Activated CD4-positive, alpha-beta memory T cell treated with anti-CD3 and anti-CD28 coated beads for 36 hours (primary cell): ENCODE measurements at places on chromosomes 3 and 15. TPM values are rescaled to one million over a fixed set of nuclear protein-coding genes. Genes with fewer than 3 reads are reported as not detected.

DNA sequence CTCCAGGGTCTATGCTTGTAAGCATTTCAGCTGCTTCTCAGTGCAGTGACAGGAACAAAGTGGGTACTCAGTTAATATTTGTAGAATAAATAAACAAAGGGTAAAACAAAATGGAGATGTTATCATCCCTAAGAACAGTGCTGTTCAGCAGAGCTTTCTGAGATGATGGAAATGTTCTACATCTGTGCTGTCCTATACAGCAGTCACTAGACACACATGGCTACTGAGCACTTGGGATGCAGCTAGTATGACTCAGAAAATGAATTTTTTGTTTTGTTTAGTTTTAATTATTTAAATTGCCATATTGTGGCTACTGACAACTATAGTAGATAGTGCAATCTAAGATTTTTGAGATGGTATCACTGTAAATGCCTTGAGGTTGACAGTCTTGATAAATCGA is 283.8 kb upstream of the ADAMTS9 start:
- DNase-seq, result no peak

DNA sequence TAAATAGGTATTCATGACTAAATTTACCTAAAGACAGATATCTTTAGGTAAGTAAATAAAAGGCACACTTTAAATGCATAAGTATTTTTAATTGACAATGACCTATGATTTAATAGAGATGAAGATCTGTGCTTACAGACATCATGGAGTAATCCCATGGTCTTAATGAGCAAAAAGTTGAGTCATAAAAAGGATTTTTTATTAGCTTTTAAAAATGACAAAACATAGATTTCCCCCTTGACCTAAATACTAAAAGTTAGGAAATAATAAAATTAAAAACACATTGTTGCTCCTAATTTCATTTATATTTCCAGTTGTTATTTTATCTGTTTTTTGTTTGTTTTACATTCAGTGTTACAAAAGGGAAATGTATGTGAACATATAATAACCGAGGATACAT is 1005.7 kb downstream of the ROBO1 start:
- DNase-seq, result no peak

DNA sequence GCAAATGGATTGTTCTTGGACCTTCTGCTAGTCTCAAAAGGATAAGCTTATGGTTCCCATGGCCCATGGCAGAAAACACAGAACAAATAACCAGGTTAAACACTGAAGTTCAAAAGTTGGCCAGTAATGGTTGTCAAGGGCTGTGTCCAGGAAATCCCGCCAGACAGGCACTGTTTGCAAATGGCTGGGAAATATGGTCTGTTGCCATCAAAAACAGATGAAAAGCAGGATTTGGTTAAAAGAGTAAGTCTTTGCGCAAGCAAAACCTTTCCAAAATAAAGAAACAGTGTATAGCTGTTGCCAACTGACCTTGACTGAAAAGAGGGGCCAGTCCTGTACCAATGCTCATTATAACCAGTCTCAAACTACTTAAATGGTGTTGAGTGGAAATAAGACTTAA is 58.6 kb downstream of the WWTR1 start:
- DNase-seq, result no peak

GRCh38 chr3:189792046-189792929 is 161.1 kb downstream of the TP63 start:
- no peak for DNase-seq

DNA sequence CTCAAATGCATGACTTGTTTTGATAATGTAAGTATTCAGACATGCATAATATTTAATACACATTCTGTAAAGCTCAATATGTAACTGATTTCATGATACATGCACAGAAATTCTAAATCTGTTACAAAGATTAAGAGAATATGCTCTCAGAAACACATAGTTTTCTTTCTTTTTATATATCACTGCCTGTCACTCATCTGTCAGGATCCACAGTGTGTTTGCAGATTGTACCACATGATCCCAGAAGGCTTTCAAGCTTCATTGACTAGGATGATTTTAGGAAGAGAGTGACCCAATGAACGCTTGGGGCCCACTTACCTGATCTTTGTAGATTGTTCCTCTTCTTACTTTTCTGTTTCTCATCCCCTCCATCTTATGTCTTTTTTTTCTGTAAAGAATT is 261.9 kb downstream of the CACNA2D3 start:
- no peak for DNase-seq

DNA sequence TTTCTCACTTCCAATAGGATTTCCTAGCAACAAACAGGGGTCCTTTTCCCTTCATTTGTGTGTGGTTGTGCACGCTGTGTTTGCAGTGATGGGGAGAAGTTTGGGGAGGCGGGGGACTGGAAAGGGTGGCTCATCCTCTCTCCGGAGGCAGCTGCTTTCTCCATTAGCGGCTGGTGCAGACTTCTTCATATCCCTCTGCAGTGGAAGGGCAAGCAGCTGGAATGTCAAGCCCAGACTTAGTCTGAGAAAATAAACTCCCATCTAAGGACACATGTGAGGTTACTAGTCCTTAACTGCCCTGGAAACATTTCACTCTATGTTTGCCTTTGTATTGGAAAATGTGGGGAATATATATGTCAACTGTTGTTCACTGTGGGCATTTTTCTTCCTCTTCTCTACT is 467.0 kb upstream of the RASGRP1 start:
- DNase-seq, result no peak

C2CD4A gene
- 2.6 TPM for total RNA-seq

DNA sequence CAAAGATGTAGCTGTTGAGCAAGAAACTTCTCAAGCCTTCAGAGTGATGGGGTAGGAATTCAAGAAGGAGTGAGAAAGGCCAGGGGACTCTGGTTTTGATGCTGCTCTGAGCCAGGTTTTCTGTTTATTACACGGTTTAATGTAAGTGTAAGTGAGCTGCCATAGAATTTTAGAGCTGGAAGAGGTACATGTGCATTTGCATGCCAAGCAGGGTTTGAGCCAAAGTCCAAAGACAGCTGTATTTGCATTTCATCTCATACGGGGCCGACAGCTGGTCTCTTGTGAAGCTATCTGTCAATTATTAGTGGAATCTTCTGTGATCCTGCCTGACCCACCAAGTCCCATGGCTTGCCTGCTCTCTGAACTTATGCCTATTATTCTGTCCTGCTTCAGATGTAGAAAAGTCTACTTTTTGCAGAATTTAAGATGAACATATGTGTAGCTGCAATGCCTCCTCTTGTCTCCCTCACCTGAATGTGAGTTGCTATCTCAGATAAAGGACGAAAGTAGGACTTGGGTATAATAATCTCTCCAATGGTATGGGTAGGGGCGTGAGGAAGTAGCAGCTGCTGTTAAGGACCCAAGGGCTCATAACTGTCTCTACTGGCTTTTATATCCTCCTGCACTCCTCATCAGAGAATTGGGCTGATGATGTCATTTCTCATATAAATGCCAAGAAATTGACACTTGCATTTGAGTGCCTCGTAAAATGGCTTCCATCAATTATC is 160.0 kb downstream of the SQOR start:
- DNase-seq, result no peak

GRCh38 chr3:144499001-144499930 is 527.6 kb downstream of the DIPK2A start:
- DNase-seq, result no peak

GRCh38 chr3:46852839-46853355 is 10.3 kb downstream of the MYL3 start:
- DNase-seq, result no peak

GRCh38 chr3:88584451-88584850 is 434.7 kb downstream of the C3orf38 start:
- DNase-seq, result no peak

GRCh38 chr3:149792452-149793270 is at the start of gene ANKUB1:
ANKUB1 (minus strand) TSS chr3:149792554; CDS start chr3:149792366, 188 bp downstream.
- no peak for DNase-seq

PLA2G4B gene
- total RNA-seq, result 6.0 TPM

LSG1 gene
- 34.6 TPM for total RNA-seq

CPEB1 gene
- total RNA-seq, result 0.07 TPM

GRCh38 chr15:68584756-68585573 is 6.2 kb downstream of the CORO2B start:
- DNase-seq, result no peak

- no peak for DNase-seq
Observed at GRCh38 chr15:101841656-101842055, 29.7 kb downstream of the OR4F15 start.

GRCh38 chr3:148789146-148789545 is 38.5 kb upstream of the CPB1 start:
- no peak for DNase-seq

DNA sequence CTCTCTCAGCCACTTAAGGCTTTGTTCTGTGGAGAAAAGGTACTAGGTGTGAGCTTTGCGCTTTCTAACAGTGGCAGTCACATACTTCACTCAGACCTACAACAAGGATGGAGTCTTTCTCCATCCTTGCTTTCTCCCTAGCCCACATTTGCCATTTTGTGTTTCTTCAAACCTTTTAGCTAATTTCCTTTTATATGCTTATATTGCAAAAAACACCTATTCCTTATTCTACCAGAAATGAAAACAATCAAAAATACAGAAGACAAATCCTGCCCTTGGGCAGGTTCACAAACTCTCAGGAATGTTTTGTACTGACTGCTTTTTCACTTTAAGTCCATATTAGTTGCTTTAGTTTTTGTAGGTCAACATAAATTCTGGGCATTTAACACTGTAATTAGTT is 914.2 kb downstream of the SQOR start:
- DNase-seq, result no peak

AGBL1 gene
- total RNA-seq, result 0.10 TPM

- no peak for DNase-seq
Observed at GRCh38 chr3:39135170-39135805, 18.1 kb downstream of the CSRNP1 start.

DNA sequence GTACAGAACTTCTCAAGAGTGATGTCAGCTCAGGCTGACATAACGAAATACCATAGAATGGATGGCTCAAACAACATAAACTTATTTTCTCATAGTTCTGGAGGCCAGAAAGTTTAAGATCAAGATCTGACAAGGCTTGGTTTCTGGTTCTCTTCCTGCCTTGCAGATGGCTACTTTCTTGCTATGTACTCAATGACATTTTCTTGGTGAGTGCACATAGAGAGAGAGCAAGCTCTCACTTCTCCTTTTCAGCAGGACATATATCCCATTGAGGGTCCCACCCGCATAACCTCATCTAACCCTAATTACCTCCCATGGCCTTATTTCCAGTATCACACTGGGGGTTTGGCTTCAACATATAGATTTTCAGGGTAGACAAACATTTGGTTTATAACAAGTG is 1072.1 kb downstream of the PLOD2 start:
- no peak for DNase-seq

- DNase-seq, result no peak
Observed at GRCh38 chr3:66437341-66437929, 63.4 kb downstream of the LRIG1 start.

DNA sequence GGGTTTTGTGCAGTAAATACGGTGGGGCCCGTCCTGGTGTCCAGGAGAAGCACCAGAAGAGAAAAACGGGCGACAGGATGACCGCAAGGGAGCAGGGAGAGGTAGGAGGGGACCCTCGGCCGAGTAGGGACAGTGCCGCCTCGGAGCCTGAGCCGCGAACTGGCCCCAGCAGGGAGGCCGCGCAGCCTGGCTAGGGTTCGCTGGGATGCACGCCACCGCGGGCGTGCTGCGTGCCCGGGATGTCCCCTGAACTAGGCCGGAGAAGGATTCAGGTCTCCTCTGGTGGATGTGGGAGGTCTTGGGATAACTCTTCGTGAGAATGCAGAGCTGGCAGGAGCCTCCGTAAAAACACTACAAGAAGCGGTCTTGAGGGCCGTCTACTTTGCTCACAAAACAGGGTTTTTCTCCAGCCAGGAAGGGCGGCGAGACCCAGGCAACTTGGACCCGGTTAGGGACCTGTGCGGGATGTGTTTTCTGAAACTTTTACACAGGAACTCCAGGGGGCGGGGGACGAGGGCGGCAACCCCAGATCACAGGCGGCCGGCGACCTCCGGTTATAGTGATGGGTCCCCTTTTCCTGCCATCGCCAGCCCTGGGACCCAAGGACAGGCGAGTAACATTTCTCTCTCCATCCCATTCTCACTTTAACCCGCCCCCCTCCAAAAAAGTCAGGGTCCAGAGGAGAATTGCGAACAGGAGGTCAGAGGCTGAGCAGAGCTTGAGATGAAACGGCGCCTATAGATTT is 35.5 kb downstream of the NR2F2 start:
- no peak for DNase-seq

- no peak for DNase-seq
Observed at GRCh38 chr3:126543457-126544061, 15.2 kb downstream of the C3orf22 start.

- no peak for DNase-seq
Observed at GRCh38 chr3:10962481-10963036, 30.0 kb upstream of the SLC6A1 start.

GRCh38 chr3:20668411-20668810 is 482.4 kb upstream of the SGO1 start:
- DNase-seq, result no peak

DNA sequence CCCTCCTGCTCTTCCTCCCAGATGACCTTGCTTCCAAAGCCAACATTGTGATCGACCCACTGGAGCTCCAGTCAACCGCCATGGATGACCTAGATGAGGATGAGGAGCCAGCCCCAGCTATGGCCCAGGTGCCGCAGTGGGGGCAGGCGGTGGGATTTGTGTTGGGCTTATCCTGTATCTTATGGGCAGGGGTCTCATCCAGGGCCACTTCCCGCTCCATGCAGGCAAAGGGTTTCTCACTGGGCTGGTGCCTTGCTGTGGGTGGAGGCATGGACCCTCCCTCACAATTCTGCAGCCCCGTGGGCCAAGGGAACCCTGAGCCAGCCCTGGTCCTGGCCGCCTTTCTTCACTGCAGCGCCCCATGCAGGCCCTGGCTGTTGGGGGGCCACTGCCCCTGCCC is 14.9 kb downstream of the AMIGO3 start:
- no peak for DNase-seq

DNA sequence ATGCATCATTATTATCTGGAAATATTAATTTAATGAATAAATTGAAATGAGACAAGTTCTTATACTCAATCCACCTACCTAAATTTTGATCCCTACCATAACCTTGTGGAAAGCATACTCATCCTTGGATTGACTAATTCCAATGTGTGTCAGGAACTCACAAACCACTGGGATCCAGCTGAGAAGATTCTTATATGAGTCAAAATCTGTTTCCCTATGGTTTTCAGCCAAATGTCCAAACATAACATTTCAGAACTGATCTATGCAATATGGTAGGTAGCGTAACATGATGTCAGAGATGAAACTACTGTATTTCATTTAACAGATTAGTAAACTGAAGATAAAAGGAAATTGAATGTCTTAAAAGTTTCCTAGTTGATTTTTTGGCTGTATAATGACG is 250.0 kb downstream of the PLOD2 start:
- DNase-seq, result no peak

DNA sequence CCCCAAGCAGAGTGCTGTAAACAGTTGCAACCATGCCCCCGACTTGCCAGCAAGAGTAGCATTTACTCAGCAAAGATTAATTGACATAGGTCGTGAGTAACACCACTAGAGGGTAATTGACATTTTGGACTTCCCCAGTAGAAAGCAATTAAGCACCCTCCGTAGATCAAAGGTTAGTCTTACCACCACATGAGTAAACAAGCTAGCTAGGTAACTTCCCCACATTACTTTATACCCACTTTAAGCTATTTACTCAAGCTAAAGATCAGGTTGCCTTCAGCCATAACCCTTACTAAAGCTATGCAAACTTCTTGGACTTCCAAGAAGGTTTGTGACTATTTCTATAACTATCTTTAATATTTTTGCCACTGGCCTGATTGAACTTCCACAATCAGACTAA is 1072.7 kb downstream of the OTOL1 start:
- no peak for DNase-seq

NR2E3 gene
- not detected for total RNA-seq
